ENCODE measurements at places on chromosomes 4 and X.
A peak's percentile ranks its signal among the peaks of the same experiment; 100 is the strongest.

DNA sequence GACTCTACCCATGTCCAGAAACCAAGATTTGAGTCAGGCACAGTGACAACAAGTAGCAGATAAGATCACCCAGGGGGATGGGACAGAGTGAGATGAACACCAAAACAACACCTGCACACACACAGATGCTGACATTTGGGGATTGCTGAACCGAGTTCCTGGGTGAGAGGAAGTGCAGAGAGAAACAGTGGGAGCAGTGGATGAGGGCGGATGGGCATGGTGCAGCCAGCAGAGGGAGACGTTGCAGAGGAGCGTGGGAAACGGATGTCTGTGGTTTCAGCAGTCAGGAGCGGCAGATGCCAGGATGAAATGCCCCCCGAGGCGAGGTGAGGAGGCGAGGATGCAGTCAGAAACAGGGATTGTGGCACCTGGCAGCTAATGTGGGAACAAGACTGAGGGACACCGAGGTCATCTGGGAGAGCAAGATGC is 78.6 kb upstream of the STS start:
- DNase-seq, result no peak

DNA sequence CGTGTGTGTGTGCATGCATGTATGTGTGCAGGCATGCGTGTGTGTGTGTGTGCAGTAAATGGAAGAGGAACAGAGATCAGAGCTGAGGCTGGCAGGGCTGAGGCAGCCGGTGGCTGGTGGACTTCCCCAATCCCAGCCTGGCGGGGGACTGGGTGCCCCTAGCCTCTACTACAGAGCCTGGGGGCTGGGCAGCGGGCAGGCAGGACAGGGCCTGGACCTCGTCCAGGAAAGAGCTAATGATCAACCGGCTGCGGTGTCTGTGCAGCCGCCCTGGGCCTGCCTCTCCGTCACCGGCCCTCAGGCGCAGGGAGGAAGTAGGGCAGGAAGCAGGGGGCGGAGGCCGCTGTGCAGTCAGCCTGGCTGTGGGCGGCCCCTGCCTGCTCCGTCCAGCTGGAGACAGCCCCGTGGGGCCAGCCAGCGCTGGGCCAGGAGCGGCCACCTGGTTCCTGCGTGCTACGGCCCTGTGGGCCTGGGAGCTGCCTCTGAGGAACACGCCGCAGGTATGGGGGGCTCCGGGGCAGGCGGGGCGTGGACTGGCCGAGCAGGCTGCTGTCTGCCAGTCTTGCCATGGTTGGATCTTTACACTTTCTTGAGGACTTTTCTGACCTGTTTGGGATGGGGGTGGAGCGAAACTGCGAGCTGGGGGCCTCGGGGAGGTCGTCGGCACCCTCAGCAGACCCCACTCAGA is at the start of gene SH3TC1:
SH3TC1 (plus strand) TSS at position 385 of the 688 bp plus-strand sequence. CDS start 5,905 bp downstream, outside the sequence.
- DNase-seq, result peak; percentile 52

DNA sequence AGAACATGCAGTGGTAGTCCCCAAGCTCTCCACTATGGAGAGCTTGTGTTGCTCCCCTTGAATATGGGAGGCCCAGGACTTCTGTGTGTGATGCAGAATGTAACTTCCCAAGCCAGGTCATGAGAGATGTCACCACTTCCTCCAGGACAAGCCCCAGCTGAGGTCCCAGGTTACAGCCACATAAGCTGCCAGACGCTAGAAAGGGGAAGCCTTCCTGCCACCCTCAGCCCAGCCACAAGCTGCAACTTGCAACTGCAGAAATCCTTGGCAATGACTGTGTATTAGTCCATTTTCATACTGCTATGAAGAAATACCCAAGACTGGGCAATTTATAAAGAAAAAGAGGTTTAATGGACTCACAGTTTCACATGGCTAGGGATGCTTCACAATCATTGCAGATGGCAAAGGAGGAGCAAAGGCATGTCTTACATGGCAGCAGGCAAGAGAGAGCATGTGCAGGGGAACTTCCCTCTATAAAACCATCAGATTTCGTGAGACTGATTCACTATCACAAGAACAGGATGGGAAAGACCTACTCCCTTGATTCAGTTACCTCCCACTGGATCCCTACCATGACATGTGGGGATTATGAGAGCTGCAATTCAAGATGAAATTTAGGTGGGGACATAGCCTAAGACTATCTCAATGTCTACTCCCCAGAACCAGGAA is 91.5 kb upstream of the DHX15 start:
- no peak for DNase-seq

- no peak for DNase-seq
These were observed 22.2 kb downstream of the DTHD1 start for GRCh38 chr4:36303426-36304137.

GRCh38 chrX:127552571-127552970 is 499.6 kb downstream of the ACTRT1 start:
- no peak for DNase-seq

DNA sequence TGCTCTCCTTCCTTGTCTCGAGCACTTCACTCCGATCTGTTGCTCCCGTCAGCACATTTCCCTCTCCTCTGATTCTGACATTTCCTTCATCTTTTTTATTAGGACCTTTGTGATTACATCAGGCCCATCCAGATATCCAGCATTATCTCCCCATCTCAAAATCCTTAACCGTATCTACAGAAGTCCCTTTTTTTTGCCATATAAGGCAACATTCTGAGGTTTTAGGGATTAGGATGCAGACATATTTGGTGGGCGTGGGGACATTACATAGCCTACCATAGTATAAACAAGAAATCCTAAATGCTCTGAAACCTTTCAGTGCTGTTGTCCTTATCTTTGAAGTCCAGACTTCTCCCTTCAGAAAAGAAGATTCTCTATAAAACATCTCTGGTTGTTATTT is 505.0 kb upstream of the PITX2 start:
- no peak for DNase-seq

GRCh38 chr4:29459926-29460325 is 1260.2 kb upstream of the PCDH7 start:
- no peak for DNase-seq

- no peak for DNase-seq
These were observed 227.8 kb downstream of the DCLK2 start for GRCh38 chr4:150305995-150306394.

GRCh38 chrX:1153940-1154339 is 58.5 kb downstream of the CRLF2 start:
- no peak for DNase-seq

DNA sequence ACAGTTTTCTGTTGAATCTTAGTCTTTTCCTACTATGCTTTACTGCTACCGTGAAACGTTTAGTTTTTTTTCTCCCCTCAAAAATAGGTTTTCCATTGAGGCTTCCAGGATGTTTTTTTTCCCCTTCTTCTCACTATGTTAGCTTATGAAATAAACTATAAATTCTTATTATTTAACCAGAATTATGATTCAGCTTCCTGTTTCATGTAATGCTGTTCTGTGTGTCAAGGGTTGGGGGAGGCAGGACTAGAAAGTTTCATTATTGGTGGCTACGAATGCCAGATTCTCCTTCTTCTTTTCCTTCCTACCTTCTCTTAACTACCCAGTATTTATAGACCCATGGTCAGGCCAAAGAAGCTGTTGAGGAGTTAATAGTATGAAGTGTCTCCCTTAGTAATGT is 11.8 kb downstream of the CLCN5 start:
- no peak for DNase-seq

DNA sequence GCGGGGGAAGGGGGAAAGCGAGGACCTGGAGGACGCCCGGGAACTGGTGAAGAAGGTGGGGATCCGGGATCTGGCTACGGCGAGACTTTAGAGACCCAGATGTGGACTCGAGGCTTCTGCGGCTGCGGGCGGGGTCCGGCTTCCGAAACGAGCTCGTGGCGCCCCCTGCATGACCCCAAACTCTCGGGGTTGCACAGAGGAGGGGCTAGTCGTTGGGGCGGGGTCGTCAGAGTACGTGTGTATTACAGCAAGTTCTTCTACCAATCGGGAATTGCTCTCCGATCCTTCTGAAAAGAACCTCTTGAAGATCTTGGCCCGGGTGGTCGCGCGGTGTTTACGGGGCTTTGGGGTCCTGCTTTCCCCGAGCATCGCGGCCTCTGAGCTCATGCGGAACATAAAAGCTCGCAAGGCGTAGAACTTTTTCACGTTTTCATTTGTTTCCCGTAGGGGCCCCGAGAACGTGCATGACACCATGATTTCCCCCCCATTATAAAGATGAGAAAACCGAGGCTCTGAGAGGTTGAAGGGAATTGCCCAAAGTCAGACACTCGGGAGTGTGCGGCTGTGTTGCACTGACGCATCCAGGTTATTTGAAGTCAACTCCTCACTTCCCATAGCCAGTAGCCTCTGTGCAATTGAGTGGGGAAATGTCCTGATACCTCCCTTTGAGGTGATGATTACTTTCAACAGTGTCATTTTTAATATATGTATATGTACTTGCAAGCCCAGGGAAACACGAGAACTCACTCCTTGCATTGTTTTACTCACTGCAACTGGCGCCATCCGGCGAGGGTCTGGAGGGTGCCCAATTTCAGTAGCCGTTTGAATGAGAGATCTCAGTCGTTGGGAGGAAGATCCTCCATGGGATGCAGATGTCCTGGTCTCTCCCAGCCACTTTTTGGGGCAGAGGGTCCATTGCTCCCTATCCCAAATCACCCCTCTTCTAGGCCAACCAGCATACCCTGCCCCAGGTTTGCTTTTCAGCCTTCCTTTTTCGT is at the start of gene BEND4:
BEND4 (minus strand) TSS at position 149 of the 998 bp plus-strand sequence. CDS start 512 bp downstream, outside the sequence.
- DNase-seq, result no peak

DNA sequence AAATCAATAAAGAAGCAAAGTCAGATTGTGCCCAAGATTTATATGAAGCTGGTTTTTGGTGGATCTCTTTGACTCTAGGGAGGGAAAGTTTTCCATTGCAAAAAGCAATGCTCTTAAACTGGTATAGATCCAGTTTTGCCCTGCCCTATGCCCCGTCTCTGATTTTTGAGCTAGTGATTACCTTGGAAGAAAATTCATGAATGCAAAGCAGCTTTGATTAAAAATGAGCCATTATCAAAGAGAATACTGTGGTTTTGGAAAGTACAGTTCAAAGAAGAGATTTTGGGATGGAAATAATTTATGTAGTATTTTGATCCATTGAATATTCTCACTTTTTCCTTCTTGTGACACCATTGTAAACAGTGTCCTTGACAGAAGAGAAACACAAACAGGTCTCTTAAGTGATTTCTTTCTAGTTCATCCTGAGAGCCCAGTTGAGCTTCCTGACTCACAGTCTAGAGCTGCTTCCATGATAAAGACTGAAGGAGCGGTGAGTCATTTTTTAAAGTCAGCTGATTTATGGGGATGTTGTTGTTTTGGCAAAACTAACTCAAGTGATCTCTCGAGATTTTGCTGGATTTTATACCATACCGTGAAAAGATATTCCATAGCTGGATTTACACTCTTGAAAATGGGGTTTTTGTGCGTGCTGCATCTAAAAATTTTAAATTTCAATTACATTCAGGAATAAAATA is 76.7 kb downstream of the AFF1 start:
- DNase-seq, result no peak

GRCh38 chr4:87121341-87122065 is 98.9 kb downstream of the KLHL8 start:
- no peak for DNase-seq

DNA sequence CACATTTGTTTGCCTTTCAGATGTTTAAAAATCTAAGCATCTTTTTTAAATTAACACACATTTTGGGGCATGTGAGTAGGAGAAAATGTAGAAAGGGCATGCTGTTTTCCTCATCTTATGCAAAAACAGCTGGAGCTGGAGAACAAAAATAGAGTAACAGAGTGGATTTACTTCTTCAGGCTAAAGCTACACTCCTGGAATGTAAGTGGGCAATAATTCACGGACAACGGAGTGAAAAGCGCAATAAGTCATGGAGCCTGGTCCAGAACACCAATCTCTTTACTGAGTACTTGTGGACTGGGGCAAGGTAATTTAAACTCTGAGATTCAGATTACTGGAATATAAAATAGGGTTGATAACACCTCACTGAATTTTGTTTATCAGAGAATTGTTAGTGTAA is 1018.8 kb upstream of the HS3ST1 start:
- DNase-seq, result no peak

- no peak for DNase-seq
These were observed 571.9 kb downstream of the SPOCK3 start for GRCh38 chr4:166662266-166662843.

DNA sequence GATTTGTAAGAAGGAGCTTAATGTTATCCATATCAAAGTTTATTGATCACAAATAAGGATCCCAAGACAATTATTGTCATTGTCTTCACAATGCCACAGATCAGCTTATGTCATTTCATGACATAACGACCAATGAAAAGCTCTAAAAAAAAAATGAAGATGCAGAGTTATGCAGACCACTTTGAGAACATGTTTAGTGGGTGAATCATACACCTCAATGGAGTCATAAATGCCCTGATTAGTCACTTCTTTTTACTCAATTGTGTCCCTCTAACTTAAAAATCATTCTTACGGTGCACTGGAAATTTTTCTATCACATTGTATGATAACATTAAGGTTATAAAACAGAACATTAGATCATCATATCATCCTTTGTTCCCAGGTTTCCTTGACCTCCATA is 87.6 kb upstream of the GABRG1 start:
- DNase-seq, result no peak

- DNase-seq, result no peak
These were observed 937 bp downstream of the HELQ start for GRCh38 chr4:83454686-83455085.

DNA sequence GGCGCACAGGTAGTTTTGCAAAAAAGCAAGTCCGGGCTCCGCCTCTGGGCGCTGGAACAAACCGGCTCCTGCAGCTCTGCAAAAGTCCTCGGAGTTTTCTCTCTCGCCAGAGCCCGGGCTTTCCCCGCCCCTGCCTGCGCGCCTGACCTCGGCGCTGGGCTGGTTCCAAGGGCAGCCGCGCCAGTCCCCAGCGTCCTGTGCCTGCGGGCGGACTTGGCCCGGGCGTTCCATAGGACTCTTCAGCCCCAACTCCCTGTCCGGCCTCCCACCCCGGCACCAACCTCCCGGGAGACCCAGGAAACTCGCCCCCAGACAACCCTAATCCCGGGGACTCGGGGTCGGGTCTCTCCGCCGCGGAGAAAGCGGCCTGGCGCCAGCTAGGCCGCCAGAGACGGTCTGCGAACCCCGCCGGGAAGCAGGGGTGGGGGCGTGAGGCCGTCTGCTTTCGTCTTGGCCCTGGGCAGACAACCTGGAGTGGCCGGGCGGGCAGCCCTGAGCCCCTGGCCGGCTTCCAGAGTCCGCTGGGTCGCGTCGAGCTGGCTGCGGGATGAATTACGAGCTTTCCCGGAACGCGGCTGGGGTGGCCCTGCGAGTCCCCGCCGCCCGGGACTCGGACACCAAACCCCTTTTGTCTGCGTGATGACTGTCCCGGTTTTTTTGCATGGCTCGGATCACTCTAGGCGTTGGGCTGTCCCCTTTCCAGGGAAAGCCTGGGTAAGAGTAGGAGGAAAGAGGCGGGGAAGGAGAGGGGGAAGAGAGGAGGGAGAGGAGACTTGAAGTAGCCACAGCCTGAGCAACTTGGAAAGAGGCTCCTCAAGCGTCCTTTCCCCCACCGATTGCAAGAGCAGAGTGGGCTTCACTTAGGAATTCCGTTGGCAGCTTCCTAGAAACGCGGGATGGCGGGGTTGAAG is 916 bp downstream of the MXRA5 start:
- DNase-seq, result no peak

- DNase-seq, result no peak
These were observed 65.8 kb downstream of the TEC start for GRCh38 chr4:48203819-48204218.

- DNase-seq, result no peak
These were observed 273.7 kb upstream of the NOCT start for GRCh38 chr4:138741766-138742377.
